ENCODE measurements at places on chromosomes 13 and 19.

- no peak for DNase-seq
Observed at GRCh38 chr19:55591555-55591954, 7.8 kb downstream of the FIZ1 start.

- DNase-seq = no peak
Observed at GRCh38 chr13:26538363-26539317, 18.8 kb upstream of the WASF3 start.

- DNase-seq = no peak
Observed at GRCh38 chr13:111904701-111905608, 162.0 kb upstream of the SOX1 start.

GRCh38 chr19:48859711-48860572, 8.5 kb downstream of the PLEKHA4 start:
- DNase-seq = no peak

DNA sequence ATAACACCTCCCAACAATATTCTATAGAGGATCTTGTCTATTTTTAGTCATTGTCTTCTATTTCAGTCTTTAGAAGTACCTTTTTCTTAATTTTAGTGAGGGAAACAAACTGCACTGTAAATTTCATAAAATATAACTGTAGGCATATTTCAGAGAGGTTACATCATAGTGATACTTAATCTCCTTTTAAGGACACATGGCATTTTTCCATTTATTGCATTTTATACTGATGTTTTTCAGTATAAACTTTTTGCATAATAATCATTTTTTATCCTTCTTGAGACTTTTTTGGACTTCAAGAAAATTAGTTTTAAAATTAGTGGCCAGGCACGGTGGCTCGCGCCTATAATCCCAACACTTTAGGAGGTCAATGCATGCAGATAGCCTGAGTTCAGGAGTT, 6.6 kb downstream of the ZNF700 start:
- no peak for DNase-seq

DNA sequence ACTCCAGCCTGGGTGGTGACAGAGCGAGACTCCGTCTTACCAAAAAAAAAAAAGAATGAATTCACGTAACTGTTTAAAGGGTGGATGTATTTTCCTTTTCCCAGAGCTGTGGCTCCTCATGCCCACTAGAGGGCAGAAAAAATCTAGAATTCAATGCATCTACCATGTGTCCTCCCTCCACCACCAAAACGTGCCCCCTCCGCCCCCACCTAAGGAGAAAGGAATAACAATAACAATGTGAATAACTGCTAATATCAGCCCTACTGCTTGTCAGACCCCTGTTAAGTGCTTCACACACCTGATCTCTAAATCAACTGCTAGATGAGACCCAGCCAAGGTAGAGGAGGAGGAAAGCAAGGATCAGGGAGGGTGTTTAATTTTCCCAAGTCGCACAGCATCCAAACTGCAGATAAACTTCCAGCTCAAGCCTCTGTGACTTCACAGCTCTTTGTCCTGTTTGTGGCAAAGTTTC, 20.2 kb upstream of the PNMA8B start:
- DNase-seq = no peak

DNA sequence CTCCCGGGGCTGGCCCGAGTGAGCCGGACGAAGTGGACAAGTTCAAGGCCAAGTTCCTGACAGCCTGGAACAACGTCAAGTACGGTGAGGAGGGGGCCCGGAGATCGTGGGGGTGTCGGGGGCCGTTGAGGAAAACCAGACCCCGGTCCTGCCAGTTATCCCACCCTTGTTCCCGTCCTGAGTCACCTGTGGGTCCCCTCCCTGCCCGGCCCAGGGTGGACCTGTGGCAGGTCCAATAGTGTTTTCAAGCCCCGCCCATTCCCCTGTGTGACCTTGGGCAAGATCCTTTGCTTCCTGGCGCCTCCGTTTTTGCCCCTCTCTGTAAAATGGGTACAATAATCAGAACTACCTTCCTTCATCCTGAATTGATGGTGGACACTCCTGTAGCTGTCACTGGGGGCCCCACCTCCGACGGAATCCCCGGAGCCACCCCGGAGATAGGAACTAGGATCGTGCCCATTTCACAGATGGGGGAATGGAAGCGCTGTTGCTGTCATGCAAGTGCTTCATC, 593 bp downstream of the ATG4D start:
- DNase-seq = no peak

GRCh38 chr13:25847635-25848626, 203.9 kb downstream of the SHISA2 start:
- DNase-seq = no peak

DNA sequence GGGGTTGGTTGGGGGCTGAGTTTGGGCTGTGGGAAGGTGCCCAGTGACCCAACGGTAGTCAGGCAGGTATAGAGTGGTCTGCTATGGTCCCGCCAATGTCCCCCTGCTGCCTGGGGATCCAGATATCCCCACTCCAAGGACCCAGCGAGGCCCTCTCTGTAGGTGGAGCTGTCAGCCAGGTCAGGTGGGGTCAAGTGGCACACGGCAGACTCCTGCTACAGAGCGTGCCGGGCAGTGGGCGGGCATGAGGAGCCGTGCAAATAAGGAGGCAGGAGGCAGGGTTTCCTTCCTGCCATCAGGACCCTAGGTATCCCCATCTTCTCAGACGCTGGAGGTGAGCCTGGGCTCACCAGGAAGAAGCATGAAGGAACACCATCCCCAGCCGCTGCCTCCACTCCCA, 14.9 kb downstream of the EVI5L start:
- DNase-seq = no peak

GRCh38 chr13:113469582-113469981, 16.3 kb upstream of the ADPRHL1 start:
- DNase-seq = no peak

- DNase-seq = no peak
Observed at GRCh38 chr19:49793561-49793840, 19.6 kb downstream of the FUZ start.

Data from activated T-helper 1 cell treated with anti-CD3 and anti-CD28 coated beads, Interleukin-2, amount 50 U/mL, for 16 hours (primary cell).